Activated CD8-positive, alpha-beta memory T cell treated with anti-CD3 and anti-CD28 coated beads, Interleukin-2, amount 50 U/mL, for 4 hours (primary cell): ENCODE measurements at places on chromosomes 7 and 10.
A peak's percentile ranks its signal among the peaks of the same experiment; 100 is the strongest.

DNA sequence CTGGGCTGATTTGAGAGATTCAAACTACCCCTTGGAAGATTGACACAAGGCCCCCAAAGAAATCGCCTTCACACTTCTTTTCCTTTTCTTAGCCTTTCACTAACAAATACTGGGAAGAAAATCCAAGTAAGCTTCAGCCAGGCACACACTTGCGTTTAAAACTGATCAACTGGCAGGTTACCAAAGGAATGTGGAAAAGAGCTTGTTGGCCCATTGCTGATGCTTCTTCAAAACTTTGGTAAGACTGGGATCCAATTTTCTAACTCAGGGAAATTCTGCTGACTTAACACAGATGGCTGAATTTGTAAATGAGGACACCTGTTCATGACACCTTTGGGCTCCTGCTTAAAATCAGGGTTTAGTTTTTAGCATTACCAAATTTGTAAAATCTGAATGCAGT lies 464.5 kb upstream of the GALNT17 start:
- DNase-seq = no peak

DNA sequence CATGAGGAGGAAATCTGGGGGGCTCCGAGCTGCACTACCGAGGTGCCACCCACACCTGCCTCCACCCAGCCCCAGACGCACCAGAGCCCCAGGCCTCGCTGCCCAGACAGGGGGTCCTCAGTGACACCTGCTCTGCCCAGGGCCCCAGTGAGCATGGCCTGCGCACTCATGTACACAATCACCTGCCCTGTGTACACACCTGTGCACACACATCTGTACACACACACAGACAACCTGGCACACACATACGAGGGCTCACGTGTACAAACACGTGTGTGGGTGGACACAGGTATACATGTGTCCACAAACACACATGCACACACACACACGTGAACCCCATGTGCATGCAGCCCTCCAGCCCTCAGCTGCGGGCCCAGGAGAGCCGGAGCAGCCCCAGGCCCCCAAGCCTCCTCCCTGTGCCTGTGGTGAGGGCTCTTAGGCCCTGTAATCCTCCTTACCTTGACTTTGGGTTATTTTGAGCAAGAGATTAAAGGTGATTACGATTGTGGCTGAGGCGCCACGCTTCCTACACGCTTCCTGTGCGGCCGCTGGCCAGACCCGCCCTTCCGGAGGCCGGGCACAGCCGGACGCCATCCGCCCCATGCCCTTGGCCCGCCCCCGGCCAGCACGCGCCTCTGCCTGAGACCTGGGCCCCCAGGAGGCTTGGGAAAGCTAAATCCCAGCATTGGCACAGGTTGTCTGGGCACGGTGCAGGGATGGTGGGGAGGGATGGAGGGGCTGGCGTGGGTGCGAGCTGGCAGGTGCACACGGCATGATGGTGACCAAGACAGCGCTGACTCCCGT lies 71.9 kb downstream of the ELFN1 start:
- DNase-seq = no peak

DNA sequence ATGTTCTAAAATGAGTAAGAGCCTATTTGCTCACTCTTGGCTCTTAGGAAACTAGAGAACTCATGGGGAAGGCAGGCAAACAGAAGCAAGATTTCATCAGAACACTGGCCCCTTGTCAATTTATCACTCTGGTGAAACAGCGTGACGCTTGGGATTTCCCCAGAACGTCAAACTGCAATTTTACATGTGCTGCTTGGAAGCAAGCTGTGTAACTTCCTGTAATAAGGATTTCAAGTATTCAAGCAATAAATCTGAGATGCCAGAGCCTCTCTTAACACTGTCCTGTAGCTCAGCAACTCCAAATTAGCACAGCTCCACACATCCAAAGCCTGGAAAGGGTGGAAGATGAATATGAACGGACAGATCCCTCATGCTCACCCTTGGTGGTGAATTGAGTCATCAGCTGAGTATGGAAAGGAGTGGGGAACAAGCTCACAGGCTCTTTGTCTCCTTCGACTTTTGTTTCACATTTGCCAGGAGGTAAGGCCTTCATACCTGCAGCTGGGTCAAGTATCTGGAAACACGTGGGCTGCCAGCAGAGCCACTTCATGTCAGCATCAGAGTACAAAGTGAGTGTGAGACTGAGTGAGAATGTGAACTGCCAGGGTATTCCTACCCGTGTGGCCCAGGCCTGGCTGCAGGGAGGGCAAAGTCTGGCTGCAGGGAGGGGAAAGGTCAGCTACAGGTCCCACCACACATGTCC lies 140.4 kb upstream of the NAMPT start:
- DNase-seq = peak; percentile 28

- no peak for DNase-seq
Observed at GRCh38 chr10:77600640-77601039, 37.0 kb downstream of the KCNMA1 start.

DNA sequence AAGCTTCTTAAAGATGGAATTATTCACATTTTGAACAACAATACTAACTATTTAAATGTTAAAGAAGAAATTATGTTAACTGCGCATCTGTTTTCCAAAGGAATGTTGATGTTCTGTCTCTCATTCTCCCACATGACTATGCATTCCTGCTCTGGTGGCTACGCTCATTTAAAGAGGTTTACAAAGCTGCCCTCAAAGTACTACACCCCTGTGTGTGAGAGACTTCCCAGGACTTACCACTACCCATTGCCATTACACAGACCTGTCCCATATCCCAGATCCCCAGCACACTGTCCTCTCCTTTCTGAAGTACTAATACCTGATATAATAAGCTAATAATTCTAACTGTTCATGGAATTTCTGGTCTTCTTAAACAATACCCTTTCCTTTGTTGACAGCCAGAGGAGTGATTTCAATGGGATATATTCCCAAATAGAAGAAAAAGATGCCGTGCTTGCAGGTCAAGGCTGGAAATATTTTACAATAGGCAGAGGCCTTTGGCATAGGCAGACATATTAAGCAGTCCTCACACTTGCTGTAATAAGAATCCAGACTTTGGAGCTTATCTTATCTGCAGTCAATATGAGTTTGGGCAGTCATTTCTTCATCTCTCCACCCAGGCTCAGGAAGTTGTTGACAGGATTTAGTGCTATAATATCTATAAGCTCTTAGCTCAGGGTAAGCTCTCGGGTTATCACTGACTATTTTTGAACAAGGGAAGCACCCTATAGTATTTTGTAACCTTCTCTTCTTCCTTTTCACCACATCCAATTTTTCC lies 12.2 kb downstream of the LIPF start:
- DNase-seq = no peak

GRCh38 chr7:45576249-45576929 lies 2.2 kb downstream of the ADCY1 start:
- DNase-seq = no peak

DNA sequence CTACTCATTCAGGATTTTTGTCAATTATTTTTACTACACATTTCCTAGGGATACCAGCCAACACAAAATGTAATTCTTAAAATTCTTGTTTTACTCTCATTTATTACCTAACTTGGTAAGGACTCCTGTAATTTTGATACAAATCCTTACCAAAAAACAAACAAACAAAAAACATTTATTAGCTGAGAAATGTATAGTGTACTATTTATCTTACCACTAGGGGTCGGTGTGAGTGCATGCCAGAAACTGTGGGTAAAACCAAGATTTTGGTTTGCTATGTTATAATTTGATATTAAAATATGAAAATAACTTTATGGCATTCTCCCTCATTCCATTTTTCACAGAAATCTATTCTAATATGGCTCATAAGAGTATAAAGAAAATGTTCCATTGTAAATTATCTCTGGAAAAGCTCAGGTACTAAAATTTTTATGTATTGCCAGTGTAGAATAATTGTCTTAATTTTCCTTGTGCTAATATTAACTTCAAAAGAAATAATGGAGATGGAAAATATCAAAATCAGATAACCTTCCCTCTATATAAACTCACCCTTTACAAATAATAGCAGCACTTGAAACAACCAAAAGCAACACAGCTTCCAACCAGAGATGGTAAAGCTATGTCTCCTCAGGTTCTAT lies 290.8 kb upstream of the PCDH15 start:
- DNase-seq = no peak

DNA sequence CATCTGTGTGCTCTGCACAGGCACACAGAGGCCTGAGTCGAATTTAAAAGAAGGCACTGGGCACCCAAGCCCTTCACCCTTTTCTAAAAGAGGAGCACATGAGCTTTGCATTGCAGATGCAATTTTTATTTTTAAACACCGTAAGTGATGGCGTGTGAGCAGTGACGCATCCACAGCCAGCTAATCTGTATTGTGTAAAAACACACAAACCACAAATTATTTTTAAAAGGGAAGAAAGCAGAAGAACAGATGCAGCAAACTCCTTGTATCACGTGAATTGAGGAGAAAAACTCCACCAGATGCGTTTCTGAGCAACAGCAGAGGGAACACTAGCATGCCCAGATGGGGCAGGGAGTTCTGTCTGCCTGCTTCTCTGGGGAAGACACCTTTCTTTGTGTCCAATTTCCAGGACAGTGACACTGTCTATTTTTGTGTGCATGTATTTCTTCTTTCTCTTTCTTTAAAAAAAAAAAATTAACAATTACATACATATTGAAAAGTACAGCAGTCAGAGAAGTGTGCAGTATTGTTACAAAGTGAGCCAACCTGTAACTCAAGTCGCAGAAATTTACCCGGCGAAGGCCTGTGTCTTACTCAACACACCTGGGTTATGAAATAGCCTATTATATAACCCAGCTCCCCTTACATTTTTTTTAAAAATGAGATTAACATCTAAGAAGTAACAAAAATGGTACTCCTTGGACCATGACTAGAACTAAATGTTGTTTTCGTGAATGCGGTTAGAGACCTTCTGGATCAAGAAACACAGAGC lies 39.2 kb downstream of the EEPD1 start:
- DNase-seq = no peak

DNA sequence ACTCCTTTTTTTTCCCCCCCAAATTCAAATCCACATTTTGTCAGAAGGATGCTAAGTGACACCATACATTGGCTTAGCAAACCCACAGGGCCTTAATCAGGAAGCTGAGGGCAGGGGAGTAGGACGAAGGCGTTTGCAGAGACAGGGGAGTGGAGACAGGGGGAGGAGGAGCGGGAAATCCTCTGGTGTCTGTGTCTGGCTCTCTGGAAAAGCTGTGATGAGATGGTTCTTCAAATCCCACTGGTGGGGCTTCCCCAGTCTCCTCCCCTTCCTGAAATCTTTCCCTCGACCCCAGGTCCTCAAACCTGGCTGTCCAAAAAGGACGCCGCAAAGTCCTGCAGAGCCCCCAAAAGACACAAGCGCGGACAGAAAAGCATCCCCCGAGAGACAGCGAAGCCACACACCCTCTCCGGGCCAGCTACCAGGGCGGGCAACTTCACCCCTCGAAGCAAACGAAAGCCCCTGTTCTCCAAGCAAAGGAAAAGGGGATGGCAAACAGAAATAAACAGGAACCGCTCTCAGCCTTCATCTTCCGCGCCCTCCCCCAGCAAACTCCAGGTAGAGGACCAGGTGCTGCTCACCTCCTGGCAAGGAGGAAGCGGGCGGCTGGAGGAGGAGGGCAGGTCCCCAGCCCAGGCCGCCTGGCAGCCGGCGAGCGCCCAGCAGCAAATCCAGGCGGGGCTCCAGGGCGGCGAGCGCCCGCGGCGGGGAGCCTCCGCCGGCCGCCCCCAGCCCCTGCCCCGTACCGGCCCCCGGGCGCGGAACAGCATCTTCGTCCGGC lies 520 bp downstream of the ELAPOR2 start:
- no peak for DNase-seq

DNA sequence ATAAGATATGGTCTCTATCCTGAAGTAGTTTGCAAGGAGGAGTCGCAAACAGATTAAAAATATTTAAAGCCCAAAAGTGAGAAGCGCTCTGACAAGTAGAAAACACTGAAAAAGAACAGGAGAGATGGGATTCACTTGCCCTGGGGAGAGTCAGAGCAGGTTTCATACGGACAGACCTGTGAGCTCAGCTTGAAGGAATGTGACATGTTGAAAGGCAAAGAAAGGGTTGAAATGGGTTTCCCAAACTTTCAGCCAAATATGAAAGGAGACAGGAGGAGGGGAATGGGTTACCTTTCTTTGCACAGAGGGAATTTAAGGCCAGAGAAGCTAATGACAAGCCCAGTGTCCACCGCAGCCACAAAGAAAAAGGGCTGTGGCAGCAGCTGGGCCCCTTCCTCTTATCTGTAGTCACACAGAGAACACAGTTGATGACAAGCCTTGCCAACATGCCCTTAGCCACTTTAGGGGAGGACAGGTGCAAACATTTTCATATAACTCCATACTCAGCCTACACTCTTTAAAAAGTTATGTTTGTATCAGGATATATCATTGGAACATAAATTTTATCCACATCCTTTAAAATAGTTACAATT lies 14.9 kb downstream of the HOXA1 start:
- DNase-seq = no peak

DNA sequence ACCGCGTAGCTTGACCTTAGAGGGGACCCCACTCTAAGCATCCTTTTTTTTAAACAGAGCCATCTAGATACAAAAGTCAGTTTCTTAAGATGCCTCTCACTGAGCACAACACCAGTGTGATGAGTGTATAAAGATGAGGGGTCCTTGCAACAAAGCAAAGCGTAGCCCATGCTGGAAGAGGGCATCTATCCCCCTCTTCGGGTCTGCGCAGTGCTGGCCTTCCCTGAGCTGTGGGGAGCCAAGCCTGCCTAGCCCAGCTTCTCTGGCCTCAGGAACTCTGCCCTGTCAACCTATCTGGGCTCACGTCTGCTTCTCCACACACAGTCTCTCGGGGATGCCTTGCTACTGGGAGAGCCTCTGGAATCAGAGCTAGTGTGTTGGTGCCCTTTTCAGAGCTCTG lies 114.0 kb downstream of the NT5C2 start:
- no peak for DNase-seq

DNA sequence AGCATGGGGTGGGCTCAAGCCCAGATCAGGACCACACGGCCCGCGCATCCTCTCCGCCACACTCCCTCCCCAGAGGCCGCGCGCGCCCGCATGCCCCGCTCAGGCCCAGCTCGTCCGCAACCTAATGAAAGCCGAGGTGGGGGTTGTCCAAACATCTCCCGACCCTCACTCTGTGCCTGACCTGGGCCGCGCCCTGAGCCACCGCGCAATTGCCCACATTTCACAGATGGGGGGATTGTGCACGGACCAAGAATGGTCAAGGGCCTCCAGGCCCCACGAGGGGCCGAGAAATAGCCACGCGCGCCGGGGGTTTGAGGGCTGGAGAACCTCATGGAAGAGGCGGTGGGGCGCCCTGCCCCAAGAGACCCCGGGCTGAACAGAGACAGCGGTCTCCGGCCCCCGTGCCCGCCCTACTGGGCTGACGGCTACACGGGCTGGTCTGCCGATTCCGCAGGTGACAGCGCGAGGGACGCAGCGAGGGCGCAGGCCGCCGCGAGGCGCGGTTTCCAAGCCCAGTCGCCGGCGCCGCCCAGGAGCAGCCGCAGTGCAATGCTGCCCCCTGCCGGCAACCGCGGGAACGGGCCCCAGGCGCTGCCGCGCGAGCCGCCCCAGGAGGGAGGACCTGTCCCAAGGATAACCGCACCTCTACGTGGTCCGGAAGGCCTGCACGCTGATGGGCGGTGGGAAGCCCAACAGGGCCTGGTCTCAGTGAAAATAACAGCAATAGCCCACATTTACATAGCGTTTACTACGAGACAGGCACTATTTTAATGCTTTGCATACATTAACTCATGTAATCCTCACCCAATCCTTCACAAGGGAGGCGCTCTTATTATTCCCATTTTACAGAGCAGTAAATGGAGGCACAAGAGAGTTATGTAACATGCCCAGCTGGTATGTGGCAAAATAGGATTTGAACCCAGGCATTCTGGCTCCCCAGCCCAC lies 10.5 kb upstream of the GRID1 start:
- peak; percentile 84 for DNase-seq

GRCh38 chr7:74063223-74063641 lies 20.4 kb upstream of the LIMK1 start:
- DNase-seq = no peak

- no peak for DNase-seq
Observed at GRCh38 chr7:111192614-111193413, 101.9 kb downstream of the LRRN3 start.
